ENCODE measurements at places on chromosomes 3 and 15.

DNA sequence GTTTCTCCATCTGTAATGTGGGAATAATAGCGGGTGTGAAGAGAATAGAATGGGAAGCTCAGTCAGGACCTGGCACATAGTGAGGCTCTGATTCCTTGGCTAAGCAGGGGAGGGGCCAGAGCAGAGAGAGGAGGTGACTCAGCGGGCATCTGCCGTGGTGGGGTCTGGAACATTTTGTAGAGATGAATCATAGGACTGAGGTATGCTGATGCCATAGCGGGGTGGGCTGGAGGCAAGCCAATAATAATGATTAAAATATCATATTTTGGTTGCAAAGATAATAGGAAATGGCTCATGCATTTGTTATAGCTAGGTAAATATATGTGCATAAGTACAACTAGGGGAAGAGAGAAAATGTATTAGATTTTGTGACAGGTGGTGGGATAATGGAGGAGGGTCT lies 11.2 kb downstream of the TGM4 start:
- no peak for DNase-seq

GRCh38 chr15:73318463-73319351 lies 50.1 kb downstream of the HCN4 start:
- DNase-seq, result no peak

- DNase-seq, result no peak
Observed at GRCh38 chr3:4814904-4815574, 164.2 kb upstream of the BHLHE40 start.

GRCh38 chr3:7684182-7684715 lies 817.4 kb upstream of the LMCD1 start:
- DNase-seq, result no peak

DNA sequence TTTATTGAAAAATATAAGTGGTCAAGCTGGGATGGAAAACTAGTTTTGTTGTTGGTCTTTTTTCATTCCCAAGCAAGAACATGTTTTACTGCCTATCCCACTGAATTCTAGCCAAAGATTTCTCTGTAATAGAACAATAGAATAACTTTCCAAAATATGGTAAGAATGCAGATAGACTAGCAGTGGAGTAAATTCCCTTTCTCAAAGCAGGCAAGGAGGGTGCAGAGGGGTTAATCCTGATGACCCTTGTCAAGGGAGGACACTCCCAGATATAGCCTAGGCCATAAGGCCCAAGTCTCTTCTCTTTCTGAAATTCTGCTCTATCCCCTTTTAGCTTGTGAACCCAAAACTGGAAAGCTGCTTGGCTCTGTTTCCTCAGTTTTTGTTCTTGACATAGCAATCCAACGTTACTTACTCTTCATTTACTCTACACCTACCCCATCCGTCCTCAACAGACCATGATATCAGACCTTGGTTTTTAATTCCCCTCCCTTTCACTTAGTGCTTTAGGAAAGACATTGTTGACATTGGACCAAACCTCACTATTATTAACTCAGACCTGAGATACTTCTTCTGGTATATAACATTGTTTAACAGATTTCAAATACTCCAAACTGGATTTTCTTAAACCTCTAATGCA lies 453.6 kb upstream of the THBS1 start:
- no peak for DNase-seq

GRCh38 chr3:118740722-118741290 lies 293.8 kb downstream of the IGSF11 start:
- DNase-seq, result no peak

GRCh38 chr15:98419173-98419780 lies 229.1 kb upstream of the IGF1R start:
- DNase-seq, result no peak

DNA sequence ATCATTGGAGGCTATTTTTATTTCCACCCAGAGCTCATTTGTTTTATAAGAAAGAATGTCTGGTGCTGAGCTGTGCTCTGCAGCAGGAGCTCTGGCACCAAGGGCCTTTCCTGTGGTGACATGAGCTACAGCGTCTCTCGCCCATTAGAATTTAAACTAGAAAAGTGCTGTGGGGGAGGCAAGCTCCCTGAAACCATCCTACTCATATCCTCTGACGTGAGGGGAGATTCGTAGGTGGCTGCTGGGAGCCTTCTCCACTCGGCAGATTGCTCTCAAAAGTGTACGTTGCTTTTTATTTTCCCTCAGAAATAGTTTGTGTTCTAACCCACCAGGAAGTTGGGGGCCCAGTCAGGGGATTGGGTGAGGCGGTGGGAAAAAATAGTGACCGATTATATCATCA lies 76.3 kb upstream of the ARHGEF3 start:
- no peak for DNase-seq

DNA sequence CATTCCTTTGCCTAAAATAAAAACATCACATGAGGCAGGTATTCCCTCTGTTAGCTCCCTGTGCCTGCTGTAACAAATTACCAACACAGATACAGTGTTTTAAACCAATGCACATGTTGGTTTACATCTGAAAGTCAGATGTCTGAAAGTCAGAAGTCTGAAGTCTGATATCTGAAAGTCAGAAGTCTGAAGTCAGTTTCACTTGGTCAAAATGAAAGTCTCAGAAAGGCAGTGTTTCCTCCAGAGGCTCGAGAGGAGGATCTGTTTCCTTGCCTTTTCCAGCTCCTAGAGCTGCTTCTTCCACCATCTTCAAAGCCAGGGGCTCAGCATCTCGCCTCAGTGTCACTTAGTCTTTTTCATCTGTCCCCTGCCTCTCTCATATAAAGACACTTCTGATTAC lies 22.0 kb downstream of the SST start:
- no peak for DNase-seq

- no peak for DNase-seq
Observed at GRCh38 chr3:98577178-98577895, 16.1 kb downstream of the CPOX start.

- peak; percentile 95 for DNase-seq
Observed at GRCh38 chr3:134373271-134374104, 759 bp downstream of the AMOTL2 start.

DNA sequence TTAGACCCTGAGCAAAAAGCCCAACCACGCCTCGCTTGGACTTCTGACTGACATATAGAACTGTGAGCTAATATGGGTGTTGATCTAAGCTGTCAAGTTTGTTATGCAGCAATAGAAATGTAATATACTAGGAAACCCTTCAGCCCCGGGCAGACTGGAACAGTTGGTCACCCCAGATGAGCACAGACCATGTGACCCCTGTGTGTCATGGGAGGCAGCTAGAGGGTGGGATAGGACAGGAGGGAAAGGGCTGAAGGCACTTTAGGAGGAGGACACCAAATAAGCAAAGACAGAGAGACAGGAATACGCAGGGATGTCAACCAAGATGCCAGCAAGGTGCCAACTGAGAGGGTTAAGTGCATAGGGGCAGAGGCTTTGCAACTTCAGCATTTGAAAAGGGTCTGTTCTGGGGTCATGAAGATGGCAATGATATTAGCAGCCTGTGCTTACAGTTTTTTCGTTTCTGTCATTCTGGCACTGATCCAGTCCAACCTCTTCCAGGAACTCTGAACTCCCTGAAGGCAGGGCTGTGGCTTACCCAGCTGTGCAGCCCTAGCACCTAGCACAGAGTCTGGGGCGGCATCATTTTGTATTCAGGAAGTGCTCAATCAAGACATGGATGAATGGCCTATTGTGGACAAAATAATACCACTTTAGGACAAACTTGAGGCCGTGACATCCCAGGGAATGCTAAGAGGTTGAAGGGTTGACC lies 51.4 kb downstream of the HES1 start:
- no peak for DNase-seq

DNA sequence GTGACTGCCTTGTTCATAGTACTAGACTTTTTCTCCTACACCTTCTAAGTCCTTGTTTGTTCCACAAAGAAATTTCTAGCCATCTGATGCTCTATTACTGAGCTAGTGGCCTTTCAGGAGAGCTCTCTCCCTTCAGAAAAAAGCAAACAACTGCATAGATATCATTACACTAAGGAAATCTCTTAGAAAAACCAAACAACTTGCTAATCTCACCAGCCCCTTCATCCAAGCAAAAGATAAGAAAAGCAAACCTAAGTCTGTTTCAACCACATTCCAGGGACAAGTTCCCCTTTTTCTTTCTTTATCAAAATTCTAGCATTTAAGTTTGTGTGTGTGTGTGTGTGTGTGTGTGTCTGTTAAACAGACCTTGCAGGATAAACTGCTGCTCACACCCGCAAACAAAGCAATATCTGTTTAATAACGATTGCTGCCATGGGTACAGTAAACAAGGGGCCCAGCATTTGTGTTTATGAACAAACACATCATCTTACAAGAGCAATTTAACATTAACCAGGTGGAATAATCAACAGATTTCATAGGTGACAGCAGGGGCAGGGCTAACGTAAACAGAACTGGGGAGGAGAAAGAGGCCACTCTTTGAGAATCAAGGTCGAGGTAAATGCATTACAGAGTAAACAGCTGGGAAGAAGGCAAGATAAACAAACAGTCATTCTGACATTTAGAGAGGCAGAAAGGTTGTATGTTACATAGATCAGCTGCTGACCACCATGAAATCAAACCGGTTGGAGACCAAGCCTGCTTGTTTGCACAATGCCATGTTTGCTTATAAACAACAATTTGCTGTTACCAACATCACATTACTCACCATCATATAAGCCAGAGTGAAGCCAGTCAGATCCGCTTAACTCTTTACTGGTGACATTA lies 375.1 kb downstream of the FOXP1 start:
- DNase-seq, result no peak

DNA sequence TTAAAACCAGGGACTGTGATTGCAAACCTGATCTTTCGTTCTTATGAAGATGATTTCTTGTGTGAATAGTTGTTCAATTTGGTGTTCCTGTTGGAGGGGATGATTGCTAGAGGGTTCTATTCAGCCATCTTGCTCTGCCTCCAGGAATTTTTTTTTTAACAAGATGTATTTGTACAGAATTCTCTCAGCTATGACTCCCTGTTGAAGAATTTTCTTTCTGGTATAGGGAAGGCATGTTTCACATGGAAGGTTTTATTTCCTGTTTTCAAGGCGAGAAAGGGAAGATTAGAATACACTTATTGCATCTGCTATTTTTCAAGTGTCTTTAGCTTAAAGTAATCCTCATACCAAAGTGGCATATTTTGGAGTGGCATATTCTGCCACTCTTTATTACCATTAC lies 5.6 kb upstream of the LRRC34 start:
- DNase-seq, result no peak

- no peak for DNase-seq
Observed at GRCh38 chr3:132444383-132444782, 27.1 kb downstream of the DNAJC13 start.

DNA sequence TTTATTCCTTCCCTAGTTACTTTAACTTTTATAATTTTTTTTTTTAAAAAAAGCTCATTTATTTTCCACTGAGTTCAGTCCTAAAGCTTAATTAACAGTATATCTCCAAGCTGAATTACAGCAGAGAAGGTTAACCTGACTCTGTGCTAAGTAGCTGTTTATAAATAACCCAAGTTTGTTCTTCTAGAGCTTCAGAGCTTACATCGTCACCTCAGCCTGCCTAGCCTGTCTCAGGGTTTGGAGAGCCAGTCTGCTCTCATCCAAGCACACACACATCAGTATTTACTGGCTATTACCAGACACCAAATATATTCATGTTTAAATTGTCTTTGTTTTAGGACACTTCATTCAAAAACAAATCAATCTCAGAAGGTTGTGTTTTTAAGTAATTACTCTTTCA lies 154.9 kb downstream of the CDIN1 start:
- no peak for DNase-seq

GRCh38 chr3:142022381-142022780 lies 127.0 kb downstream of the TFDP2 start:
- no peak for DNase-seq

- DNase-seq, result no peak
Observed at GRCh38 chr3:169435193-169435592, 228.3 kb downstream of the MECOM start.

DNA sequence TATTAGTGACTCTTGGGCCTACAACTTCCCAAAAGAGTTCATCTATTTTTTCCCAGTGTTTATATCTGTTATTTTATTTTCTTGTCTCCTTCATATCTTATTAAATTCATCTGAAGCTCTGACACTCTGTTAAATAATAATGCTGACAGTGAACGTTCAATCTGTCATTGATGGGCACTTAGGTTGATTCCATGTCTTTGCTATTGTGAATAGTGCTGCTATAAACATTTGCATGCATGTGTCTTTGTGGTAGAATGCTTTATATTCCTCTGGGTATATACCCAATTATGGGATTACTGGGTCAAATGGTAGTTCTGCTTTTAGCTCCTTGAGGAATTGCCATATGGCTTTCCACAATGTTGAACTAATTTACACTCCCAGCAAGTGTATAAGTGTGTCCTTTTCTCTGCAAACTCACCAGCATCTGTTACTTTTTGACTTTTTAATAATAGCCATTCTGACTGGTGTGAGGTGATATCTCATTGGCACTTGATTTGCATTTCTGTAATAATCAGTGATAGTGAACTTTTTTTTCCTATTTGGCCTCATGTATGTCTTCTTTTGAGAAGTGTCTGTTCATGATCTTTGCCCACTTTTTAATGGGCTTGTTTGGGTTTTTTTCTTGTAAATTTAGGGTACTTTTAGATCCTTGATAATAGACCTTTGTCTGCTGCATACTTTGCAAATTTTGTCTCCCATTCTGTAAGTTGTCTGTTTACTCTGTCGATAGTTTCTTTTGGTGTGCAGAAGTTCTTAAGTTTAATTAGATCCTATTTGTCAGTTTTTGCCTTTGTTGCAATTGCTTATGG lies 122.5 kb downstream of the LEKR1 start:
- DNase-seq, result no peak

DNA sequence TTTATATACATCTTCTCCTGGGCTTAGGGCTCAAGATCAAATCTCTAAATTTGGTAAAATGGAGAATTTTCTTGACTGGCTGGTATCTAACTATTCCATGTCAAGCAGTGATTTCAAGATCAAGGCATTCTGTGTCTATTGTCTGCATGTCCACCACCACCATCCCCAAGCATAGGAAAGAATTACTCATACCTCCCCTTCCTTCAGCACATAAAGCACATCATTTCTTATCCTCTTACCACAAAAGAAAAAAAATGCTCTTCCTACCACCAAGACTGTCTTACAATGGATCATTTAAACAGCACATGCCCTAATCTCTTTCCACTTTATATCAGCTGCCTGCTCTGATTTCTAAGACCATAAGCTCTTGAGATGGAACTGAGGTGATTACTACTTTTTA lies 470.5 kb upstream of the THBS1 start:
- no peak for DNase-seq

- DNase-seq, result peak; percentile 74
Observed at GRCh38 chr3:16140116-16140893, 34.2 kb upstream of the GALNT15 start.

DNA sequence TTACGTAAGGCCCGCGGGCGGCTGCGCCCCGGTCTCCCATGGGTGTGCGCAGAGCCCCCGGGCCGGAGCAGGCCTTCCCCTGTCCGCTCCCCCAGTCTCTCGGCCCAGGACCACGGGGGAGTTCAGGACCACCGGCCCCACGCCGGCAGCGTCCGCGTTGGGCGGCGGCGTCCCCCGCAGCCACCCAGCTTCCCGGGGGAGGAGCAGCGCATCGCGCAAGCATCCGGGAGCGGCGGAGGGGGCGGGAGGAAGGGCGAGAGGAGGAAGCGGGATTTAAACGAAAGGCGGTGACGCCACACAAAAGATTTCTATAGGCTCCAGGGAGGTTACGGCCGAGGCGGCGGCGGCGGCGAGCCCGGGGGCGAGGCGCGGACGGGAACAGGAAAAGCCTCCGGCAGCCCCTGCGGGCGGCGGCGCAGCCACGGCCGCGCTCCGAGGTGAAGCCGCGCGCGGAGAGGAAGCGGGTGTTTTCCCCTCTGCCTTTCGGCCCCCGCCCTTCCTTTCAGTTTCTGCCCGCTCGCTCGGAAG lies at the start of gene TLNRD1:
Gene TLNRD1 (plus strand): TSS at position 300 of the 528 bp plus-strand sequence. CDS start 1,349 bp downstream, outside the sequence.
- DNase-seq, result peak; percentile 92
